ENCODE measurements at places on chromosomes 5 and 9. TPM values are rescaled to one million over a fixed set of nuclear protein-coding genes. Genes with fewer than 3 reads are reported as not detected.

GBGT1 gene
- 3.3 TPM for total RNA-seq

- no peaks in the 10 kb centered on the region for H3K27me3 ChIP-seq
- peaks cover 8% of the 10 kb centered on the region for H3K4me1 ChIP-seq
- no peaks in the 10 kb centered on the region for H3K36me3 ChIP-seq
- H3K4me3 ChIP-seq: no peak overlapping the region
- H3K27ac ChIP-seq: no peak overlapping the region
Measured at GRCh38 chr9:117696154-117696553, 8.0 kb upstream of the TLR4 start.

PCDHGA2 gene
- 2.7 TPM for total RNA-seq

GRCh38 chr5:2981652-2982051 lies 230.2 kb upstream of the IRX2 start:
- H3K27ac ChIP-seq: no peak overlapping the region
- no peaks in the 10 kb centered on the region for H3K4me1 ChIP-seq
- DNase-seq: no peak
- no peaks in the 10 kb centered on the region for H3K27me3 ChIP-seq

- peak overlapping the region; percentile 66 for H3K27ac ChIP-seq
- peaks cover 56% of the 10 kb centered on the region for H3K4me1 ChIP-seq
- no peak overlapping the region for H3K4me3 ChIP-seq
Measured at GRCh38 chr9:14220256-14220655, 93.7 kb downstream of the NFIB start.

DNA sequence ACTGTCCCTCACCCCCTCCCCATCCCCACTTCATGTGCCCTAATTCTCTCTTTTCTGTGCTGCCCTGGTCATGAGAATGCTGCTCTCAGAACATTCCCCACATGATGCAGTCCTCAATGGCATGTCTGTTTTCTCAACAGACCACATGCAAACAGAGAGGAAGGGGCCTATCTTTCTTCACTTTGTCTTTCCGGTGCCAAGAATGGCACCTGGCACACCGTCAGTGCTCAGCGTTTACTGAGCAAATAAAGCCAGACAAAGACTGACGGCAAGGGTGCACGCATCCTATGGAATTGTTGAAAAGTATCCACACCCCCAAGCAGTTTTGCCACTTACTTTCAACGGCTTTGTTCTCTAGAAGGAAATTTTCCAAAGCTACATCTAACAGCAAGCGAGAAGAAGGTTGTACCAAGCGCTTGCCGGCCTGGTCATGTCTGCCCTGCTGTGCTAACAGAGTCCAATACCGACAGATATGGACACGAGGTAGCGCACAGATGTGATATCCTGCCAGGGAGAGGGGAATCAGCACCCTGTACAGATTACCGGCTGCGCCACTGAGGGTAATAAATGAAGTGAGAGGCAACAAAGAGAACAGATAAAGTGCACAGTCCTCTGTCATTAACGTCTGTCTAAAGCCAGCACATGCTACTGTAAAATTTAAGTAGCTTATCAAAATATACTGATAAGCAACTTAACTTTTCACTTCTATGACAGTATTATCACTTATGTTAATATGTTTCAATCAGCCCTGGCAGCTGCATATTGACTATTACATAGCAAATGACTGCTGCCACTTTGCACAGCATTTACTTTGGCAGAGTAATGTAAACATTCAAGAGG lies 251.7 kb downstream of the DENND1A start:
- peak; percentile 51 for DNase-seq
- no peaks in the 10 kb centered on the region for H3K36me3 ChIP-seq
- no peaks in the 10 kb centered on the region for H3K27me3 ChIP-seq
- peaks cover 11% of the 10 kb centered on the region for H3K4me1 ChIP-seq
- no peak overlapping the region for H3K27ac ChIP-seq
- no peak overlapping the region for H3K4me3 ChIP-seq

- H3K36me3 ChIP-seq: no peaks in the 10 kb centered on the region
- H3K4me3 ChIP-seq: no peak overlapping the region
- DNase-seq: no peak
- H3K27me3 ChIP-seq: no peaks in the 10 kb centered on the region
Measured at GRCh38 chr9:30348904-30349303, 2035.5 kb upstream of the ACO1 start.

DNA sequence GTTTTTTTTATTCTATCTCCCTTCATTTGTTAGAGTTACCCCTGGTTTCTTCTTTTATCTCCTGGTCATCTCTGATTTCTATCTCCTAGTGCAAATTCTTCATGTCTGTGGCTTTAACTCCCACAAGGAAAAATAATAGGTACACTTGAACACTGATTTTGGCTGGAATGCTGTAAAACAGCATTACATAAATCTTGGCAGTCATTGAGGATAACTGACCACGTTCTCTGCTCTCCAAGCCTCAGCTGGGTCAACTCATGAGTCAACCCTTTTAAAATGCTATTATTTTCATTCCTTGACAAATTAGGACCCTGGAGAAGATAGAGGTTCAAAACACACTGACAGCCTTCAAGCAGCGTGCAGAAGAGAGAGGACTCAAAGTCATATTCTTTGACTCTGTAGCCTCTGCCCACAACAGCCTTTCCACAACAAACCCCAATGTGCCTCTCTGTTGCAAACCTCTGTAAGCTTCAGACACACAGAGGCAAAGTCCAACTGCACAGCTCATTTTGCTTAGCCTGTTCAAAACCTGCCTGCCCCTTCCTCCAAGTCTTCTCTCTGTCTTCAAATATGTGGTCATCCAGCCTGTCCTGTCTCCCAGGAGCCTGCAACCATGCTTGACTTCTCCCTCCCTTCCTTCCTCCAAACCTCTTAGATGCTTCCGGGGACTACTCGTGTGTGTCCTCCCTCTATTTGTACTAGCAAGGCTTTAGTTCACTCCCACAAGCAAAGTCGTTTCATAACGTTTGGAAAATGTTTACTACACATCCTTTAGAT lies 398.4 kb downstream of the MED10 start:
- no peaks in the 10 kb centered on the region for H3K27me3 ChIP-seq
- no peaks in the 10 kb centered on the region for H3K36me3 ChIP-seq
- H3K4me3 ChIP-seq: no peak overlapping the region
- no peak for DNase-seq

DNA sequence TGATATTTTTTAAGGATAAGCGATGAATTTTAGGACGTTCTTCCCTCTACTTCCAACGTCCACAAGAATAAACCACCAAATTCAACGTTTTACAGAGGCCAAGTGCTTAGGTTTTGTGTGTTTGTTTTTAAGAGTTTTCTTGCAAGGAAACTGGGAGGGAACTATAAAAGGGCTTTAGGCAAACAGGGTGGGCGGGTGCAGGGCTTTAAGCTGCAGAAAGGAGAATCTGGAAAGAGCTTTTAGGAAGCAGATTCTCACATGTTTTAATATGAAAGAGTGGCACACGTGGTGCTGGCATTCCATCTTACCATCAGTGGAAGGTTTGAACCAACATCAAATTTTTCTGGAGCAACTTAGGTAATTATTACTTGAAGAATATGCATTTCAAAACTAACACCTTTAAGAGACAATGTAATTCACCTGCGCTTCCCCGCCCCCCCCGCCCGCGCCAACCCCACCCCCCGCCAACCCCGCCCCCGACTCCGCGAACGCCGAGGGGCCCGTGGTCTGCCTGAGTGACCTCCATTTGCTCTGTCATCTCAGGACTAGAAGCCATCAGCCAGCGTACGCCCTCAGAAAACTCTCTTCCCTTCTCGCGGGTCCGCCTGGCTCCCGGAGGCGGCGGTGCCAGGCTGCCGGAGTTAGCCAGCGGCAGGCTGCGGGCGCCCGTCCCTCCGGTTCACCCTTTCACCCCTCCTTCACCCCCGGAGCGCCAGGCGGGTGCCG lies 911 bp upstream of the PIK3R1 start:
- H3K27ac ChIP-seq: peak overlapping the region; percentile 91
- DNase-seq: peak; percentile 60
- H3K4me3 ChIP-seq: peak overlapping the region; percentile 93

DNA sequence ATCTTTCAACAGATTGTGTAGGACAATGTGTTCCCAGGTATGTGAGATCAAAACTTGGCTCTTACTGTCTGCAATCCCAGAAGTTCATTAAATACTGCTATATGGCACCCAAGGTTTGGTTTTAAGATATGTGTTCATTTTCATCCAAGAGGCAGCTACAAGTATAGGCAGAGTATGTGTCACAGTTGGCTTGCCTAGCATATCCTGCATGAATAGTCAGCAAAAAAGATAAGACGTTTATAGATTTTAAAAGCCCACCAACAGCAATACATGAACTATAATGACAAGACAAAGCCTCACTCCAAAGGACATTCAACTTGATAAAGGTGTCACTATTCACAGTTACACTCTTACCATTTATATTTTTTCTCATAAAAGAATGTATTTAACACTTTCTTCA lies 99.1 kb downstream of the BNC2 start:
- no peak overlapping the region for H3K4me3 ChIP-seq
- H3K27ac ChIP-seq: no peak overlapping the region
- peaks cover 10% of the 10 kb centered on the region for H3K36me3 ChIP-seq
- no peak for DNase-seq
- H3K4me1 ChIP-seq: no peaks in the 10 kb centered on the region
- no peaks in the 10 kb centered on the region for H3K27me3 ChIP-seq

DNA sequence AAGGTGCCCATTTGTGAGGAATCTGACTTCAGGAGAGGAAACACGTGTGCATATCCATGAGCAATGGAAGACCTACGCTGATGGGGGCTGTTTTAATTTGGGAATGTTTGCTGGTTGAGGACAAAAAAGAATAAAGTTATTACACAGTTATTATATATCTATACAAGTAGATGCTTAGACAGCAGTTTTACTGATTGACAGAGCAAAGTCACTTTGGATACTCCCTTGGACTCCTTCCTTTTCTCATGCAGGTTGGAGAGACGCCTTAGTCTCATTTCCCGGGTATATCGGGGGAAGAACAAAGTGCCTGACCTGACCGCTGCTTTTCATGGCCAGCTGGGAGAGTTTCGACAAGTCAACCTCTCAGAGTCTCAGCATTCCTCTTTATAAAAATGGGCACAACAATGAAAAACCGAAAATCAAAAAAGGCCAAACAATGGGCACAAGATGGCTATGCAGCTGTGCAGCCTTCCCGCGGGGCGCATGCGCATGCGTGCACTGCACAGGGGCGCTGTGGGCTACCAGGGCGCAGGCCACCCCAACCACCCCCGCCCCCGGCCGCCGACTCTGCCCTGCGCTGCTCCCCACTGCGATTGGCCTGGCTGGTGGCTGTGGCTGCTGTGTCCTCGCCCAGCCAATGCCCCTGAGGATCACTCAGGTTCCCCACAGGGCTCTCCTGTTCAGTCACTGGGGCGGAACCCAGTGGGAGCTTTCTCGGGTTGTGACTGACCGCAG lies 18.1 kb downstream of the NFIL3 start:
- H3K4me3 ChIP-seq: no peak overlapping the region
- no peaks in the 10 kb centered on the region for H3K27me3 ChIP-seq
- DNase-seq: no peak
- H3K27ac ChIP-seq: no peak overlapping the region

DNA sequence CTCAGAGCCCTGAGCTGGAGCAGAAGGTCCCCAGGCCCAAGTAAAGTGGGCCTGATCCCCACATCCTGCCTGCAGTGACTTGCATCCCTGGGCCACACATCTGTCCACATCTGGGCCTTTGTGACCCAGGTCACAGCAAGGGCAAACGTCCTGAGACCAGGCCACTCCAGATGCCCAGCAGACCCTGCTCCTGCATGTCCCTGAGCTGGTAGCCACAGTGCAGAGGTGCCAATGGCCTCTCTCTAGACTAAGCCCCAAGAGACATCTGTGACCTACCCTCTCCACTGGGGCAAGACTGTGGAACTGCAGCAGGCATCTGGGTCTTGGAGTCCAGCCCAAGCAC lies 2.5 kb downstream of the FLT4 start:
- H3K4me1 ChIP-seq: no peaks in the 10 kb centered on the region
- H3K27ac ChIP-seq: no peak overlapping the region
- peak; percentile 80 for DNase-seq
- peaks cover 31% of the 10 kb centered on the region for H3K27me3 ChIP-seq
- no peak overlapping the region for H3K4me3 ChIP-seq

CDH6 gene
- total RNA-seq: 9.4 TPM

DNA sequence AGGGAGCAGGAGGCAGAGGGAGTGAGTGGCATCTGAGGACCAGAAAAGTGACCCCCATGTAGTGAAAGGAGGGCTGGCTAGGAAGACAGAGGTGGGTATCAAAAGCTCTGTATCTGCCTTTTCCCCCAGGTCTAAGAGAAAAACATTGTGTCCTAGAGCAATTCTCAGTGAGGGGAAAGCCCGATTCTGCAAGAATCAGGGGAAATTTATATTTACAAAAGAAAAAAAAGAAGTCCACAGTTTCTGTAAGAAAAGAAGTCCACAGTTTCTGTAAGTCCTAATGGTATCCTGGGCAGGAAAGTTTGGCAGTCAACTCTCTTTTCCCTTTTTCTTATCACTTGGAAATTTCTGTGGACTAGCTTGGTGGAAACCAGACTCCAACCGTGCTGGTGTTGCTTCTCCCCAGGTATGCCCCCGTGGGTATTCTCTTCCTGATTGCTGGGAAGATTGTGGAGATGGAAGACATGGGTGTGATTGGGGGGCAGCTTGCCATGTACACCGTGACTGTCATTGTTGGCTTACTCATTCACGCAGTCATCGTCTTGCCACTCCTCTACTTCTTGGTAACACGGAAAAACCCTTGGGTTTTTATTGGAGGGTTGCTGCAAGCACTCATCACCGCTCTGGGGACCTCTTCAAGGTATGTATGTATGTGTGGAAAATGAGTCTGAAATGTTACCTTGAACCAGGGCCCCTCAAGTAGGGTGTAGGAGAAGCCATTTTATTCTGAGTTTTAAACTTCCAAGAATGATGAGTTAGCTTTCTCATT lies 73.0 kb downstream of the SLC1A3 start:
- no peaks in the 10 kb centered on the region for H3K27me3 ChIP-seq
- H3K36me3 ChIP-seq: peaks cover 3% of the 10 kb centered on the region
- no peak overlapping the region for H3K4me3 ChIP-seq
- no peaks in the 10 kb centered on the region for H3K4me1 ChIP-seq
- H3K27ac ChIP-seq: no peak overlapping the region
- no peak for DNase-seq

PTGES gene
- 70.9 TPM for total RNA-seq

IDNK gene
- total RNA-seq: 4.0 TPM

DNA sequence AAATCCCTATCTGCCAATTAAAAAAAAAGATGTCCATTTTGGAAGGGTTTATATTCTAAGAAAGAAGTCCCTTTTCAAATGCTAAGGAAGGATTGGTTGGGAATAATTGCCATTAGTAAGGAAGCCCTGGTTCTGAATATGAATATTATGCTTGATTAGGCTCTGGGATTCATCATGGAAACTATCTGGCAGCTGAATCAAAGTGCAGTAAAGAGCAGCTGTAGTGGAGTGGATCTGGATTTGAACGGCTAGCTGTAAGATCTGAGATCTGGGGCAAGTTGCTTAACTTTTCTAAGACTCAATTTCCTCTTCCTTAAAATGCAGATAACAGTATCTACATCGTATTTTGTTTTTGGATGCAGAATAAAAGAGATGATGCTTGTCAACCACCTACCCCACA lies 10.5 kb downstream of the IL12B start:
- DNase-seq: no peak
- H3K4me3 ChIP-seq: no peak overlapping the region
- peaks cover 6% of the 10 kb centered on the region for H3K27me3 ChIP-seq
- no peak overlapping the region for H3K27ac ChIP-seq
- no peaks in the 10 kb centered on the region for H3K4me1 ChIP-seq
- no peaks in the 10 kb centered on the region for H3K36me3 ChIP-seq

- no peak overlapping the region for H3K4me3 ChIP-seq
- H3K36me3 ChIP-seq: no peaks in the 10 kb centered on the region
- H3K27ac ChIP-seq: no peak overlapping the region
- no peak for DNase-seq
- H3K4me1 ChIP-seq: peaks cover 13% of the 10 kb centered on the region
- H3K27me3 ChIP-seq: no peaks in the 10 kb centered on the region
Measured at GRCh38 chr5:61286446-61287132, 45.5 kb upstream of the ZSWIM6 start.

Measured in osteoblast (primary cell).